ENCODE measurements at places on chromosomes 4 and X. TPM values are rescaled to one million over a fixed set of nuclear protein-coding genes. Genes with fewer than 3 reads are reported as not detected.

- peak; percentile 7 for DNase-seq
These were observed 57.1 kb upstream of the EFHC2 start for GRCh38 chrX:44400588-44400987.

DNA sequence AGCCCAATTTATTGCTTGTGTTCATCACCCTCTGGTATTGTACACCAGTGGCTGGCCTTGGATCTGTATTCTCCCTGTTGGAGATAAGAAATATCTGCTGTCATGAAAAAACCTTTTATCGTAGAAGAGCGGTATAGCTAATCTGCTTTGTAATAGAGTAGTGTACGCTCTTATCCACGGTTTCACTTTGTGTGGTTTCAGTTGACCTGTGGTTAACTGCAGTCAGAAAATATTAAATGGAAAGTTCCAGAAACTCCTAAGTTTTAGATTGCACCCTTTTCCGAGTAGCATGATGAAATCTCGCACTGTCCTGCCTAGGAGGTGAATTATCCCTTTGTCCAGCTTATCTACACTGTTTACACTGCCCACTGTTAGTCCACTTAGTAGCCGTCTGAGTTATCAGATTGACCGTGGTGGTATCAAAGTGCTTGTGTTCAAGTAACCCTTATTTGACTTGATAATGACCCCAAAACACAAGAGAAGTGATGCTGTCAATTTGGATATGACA is 42.4 kb downstream of the KDM6A start:
- DNase-seq = no peak

DNA sequence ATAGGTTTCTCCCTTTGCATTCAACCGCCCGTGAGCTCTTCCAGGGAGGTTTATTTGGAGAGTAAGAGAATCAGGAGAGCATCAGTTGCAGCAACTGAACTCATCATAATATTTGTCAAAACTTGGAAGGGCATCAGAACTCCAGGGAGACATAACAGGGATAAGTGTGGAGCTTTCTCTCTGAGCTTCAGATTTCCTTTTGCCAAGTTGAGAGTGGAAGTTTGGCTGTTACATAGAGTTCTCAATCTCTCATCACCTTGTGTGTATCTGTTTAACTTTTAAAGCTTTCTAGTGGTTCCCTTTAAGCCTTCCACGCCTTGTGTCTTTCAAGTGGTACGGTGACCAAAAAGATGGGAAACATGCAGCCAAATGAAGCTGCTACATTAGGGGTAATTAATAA is 18.8 kb downstream of the BMP3 start:
- no peak for DNase-seq

GRCh38 chr4:8387615-8388527 is 52.7 kb downstream of the ACOX3 start:
- no peak for DNase-seq

- no peak for DNase-seq
These were observed 69.7 kb upstream of the MAGEB16 start for GRCh38 chrX:35728481-35728880.

DNA sequence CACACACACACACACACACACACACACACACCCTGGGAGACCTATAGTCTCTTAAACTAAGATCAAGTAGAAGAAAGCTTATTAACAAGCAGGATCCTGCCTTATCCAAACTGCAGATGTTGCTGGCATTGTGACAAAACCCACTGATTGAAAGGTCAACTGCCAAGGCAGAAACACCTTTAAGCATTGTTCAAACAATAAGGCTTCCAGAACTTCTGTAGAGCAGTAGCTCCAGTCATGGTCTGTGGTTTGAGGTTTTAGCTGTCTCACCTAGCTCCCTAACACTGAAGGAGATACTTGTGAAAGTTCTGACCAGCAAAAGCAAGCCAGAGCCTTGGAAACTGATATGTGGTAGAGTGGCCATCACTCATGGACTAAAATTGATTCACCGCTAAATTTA is 59.8 kb downstream of the PTCHD1 start:
- DNase-seq = no peak

GRCh38 chrX:65451663-65452062 is 82.9 kb downstream of the LAS1L start:
- no peak for DNase-seq

GRCh38 chr4:147840838-147841738 is 109.2 kb downstream of the ARHGAP10 start:
- DNase-seq = no peak

DNA sequence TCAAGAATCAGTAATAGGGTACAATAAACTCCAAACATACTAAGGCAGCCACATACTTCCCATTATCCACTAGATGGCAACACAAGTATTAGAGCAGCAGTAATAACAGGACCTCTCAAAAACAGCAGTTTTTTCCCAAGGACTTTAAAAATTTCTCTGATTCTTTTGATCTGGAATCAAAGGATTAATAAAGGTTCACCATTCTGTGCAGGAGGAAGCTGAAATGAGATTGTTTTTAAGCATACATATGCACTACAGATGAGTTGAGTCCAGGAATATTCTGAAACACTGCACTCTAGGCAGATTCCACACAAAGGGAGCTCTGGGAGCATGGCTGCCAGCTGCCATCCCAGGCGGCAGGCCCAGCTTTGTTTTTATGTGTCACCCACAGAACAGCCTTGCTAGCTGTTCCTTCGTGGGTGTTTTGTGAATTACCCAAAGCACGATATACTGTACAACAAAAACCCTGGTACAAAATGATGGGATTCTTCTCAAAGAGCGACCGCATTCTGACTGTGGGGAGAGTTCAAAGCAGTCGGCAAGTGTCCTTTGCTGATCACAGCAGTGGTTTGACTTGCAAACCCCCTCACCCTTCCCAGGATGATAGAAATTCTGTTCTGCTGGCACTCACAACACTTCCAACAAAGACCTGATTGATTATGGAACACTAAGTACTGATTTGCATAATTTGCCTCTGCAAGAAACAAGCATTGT is 61.0 kb downstream of the STX18 start:
- DNase-seq = peak; percentile 58

DNA sequence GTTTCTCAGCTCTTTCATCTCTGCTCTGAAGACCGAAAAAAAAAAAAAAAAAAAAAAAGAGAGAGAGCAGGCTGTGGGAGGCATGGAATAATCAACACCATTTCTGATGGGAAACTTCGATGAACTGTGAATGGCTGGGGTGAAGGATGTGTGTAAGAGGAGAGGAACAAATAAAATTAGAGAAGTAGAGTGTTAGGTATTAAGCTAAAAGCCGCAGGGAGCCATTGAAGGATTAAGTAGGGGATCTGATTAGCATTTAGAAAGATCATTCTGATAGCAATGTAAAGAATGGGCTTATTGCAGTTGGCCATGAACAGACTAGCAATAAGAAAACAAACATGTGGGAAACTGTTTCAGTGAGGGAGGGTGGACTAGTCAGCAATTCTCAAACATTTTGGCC is 33.6 kb upstream of the JADE1 start:
- DNase-seq = no peak

- DNase-seq = peak; percentile 19
These were observed 105.6 kb downstream of the AMELX start for GRCh38 chrX:11398785-11399184.

DNA sequence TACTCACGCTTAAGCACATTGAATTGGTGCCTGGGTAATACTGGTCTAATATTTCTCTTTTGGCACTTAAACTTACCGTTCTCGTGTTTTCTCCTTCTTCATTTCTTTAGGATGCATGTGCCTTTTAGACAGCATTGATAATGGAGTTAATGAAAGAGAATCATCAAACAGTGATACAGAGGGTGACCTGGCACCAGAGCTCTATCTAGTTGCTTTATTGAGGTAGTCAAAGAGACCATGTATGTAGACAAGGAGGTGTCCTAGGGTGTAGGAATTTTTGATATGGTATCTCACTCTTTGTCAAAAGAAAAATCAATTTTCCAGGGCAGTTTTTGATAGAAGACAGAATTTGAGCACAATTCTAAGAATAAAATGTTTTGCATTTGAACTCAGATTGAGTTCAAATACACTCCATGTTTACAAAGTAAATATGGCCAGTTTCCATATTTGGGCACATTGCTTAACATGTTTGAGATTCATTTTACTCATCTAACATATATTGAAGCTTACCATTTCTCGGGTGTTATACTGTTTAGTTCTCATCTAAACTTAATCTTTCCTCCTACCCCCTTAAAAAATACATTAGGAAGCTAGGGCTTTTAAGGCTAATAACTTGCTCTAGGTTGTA is 92.0 kb downstream of the WWC2 start:
- DNase-seq = no peak

DNA sequence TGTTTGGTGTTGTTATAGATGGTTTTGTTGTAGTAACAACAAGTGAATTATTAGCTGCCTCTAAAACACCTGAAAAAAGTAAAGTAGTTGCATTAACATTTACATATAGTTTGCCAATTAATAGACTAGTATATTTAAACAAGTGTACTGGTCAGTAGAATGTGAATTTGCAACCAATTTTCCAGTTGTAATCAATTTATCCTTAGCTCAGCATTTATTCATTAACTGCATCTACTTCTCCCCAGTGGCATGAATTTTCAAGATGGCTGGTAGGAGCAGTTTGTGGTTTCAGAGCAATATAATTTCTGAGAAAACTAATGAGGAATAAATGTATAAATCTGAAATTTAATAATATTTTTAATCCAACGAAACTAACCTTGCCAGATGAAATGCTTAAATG is 37.9 kb downstream of the EMCN start:
- DNase-seq = no peak

GRCh38 chr4:87950493-87950892 is 25.0 kb upstream of the SPP1 start:
- DNase-seq = no peak

- DNase-seq = peak; percentile 41
These were observed 161.1 kb upstream of the NAP1L5 start for GRCh38 chr4:88858752-88859151.

DNA sequence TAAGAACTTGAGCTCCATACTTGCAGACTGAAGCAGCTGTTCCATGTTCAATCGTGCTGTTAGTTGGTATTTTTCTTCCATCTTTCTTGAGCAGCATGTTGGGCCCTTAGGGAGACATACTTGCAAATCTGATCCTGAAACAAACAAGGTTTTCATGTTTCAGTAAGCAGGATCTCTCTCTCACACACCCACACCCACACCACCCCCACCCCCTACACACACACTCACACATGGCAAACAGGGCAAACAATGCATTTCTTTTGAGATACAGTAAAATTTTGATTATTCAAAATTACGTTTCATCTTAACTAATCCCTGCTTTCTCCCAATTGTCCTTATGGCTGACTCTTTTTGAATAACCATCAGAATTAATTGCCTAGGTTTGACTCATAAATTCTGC is 32.3 kb downstream of the GPC3 start:
- no peak for DNase-seq

- DNase-seq = no peak
These were observed 195.5 kb upstream of the ATP6AP2 start for GRCh38 chrX:40385256-40385655.

- no peak for DNase-seq
These were observed 283.6 kb downstream of the CFAP299 start for GRCh38 chr4:80619070-80619674.

DNA sequence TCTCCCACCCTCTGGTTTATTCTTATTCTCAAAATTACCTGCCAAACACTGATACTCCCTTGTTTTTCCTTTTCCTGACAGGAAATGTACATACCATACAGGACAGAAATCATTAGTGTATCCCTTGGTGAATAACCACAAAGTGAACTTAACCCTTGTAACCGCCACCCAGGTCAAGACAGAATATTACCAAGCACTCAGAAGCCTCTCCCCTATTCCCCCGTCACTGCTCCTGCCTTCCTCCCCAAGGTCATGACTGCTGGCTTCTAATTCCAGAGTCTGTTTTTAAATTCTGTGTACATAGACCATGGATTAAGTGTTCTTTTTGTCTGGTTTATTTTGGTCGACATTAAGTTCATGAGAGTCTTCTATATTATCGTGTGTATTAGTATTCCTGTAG is 37.7 kb downstream of the HTT start:
- DNase-seq = peak; percentile 42

DNA sequence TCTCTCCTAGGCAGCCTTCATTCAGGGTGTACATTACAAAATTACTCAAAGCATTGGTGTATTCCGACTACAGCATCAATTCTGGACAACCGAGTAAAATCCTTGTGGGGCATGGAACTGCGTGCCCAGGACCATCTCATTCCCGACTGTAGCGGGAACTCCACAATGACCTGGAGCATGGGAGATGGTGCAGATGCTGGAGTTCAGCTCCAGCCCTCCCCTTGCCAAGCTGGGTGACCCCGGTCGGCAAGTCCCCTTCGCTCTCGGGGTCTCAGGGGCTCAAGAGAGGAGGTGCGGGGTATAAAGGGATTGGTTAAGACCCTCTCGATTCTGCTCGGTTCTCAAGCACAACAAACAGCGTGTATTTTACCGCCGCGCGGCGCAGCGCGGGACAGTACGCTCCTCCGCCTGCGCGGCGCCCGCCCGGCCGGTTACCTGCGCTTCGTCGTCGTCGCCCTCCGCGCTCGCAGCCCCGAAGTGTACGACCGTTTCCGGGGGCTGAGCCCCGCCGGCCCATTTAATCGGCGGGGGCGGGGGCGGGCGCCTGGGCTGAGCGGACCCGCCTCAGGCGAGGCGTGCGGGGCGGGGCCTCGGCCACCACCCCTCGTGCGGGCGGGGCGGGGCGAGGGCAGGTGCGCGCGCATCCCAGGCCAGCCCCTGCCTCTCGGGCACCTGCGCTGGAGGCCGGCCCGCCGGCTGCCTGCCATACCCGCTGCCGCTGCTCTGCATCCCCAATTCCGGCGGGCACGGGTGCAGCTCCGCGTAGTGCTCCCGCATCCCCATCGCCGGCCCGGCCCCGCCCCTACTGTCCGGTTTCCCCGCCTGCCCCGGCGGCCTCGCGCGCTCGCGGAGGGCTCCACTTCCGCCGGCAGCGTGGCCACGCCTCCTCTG is at the start of gene G6PD:
G6PD (minus strand) TSS at position 493 of the 891 bp plus-strand sequence. CDS start 691 bp downstream, outside the sequence.
- peak; percentile 82 for DNase-seq

DNA sequence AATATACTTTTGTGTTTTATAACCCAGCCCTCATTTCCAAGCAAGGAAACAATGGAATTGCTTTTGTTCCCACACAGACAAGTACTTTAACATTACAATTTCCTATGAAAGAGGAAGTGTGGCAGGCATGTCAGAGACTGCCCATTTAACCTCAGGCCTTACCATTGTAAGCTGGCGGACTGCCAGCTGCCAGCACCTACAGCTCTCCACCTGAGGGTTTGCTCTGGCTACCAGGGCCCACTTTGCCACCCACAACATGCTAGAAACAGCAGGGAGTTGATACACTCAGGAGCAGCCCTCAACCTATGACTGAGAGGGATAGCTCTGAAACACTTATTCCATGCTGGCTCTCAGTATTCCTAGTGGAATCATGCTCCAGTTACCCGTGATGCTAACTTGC is 152.3 kb upstream of the PRDX4 start:
- no peak for DNase-seq

The LRP2BP gene
- total RNA-seq = 6.5 TPM

The ZAR1 gene
- 0.48 TPM for total RNA-seq

The RNF175 gene
- total RNA-seq = 1.7 TPM

The MAGEB16 gene
- total RNA-seq = not detected

The GLUD2 gene
- 1.2 TPM for total RNA-seq

The DGKK gene
- under 0.01 TPM for total RNA-seq

The MGAT4D gene
- 2.2 TPM for total RNA-seq

The OTUD4 gene
- 45.0 TPM for total RNA-seq
